SJCRH30 (cell line): ENCODE measurements at places on chromosomes 3 and 15. TPM values are rescaled to one million over a fixed set of nuclear protein-coding genes. Genes with fewer than 3 reads are reported as not detected.
A peak's percentile ranks its signal among the peaks of the same experiment; 100 is the strongest.

The RFT1 gene
- total RNA-seq, result 20.6 and 22.0 TPM in 2 replicates

The HRH1 gene
- total RNA-seq, result 0.04 TPM in 1 of 2 replicates, not detected in the other

The ITIH1 gene
- total RNA-seq, result 0.04 TPM in 1 of 2 replicates, not detected in the other

The WHAMM gene
- total RNA-seq, result 3.4 and 5.2 TPM in 2 replicates

The SUCLG2 gene
- 13.9 and 15.2 TPM in 2 replicates for total RNA-seq

The ZPLD1 gene
- total RNA-seq, result 0.14 and 0.15 TPM in 2 replicates

The C2CD4A gene
- 0.04 and 0.10 TPM in 2 replicates for total RNA-seq

The SNTN gene
- total RNA-seq, result not detected in 2 replicates

- no peaks in the 10 kb centered on the region for H3K36me3 ChIP-seq
- DNase-seq, result no peak
- H3K27ac ChIP-seq, result no peak overlapping the region
- peaks cover 6% of the 10 kb centered on the region; the same call in 1 of the 2 replicates for H3K4me1 ChIP-seq
These were observed 60.9 kb downstream of the NOX5 start for GRCh38 chr15:69075440-69075839.

DNA sequence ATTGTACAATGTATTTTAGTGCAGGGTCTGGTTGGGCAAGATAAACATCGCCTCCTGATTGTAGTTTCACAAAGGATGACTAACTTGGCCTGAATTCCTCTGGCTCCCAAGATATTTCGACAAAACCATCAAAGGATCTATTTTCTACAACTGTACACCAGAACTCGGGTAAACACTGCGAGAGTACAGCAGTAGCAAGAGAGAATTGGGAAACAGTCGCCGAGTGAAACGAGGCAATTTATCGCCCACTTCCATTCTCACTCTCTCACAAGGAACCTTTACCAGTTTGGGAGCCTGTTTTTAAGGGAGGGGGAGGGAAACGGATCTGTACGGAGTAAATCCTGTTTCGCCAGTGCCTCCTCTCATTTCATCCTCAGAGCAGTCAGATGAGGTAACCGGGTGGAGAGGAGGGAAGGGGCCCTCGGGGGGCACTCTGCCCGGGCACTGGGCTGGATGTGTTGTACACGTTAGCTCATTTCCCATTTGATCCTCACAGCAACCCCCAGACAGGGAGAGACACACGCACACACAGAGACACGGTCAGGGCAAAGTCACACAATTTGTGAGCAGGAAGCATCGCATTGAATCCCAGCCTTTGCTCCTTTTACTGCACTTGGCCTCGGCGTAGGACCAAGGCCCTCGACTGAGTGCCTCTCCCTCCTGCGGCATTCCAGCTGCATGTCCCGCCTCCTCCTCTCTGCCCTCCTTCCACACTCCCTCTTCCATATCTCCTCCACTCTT is 120.1 kb downstream of the LIPC start:
- H3K27me3 ChIP-seq, result no peaks in the 10 kb centered on the region
- DNase-seq, result peak; percentile 47
- H3K36me3 ChIP-seq, result no peaks in the 10 kb centered on the region
- H3K27ac ChIP-seq, result peak overlapping the region; percentile 66
- H3K4me1 ChIP-seq, result peaks cover 46% of the 10 kb centered on the region

DNA sequence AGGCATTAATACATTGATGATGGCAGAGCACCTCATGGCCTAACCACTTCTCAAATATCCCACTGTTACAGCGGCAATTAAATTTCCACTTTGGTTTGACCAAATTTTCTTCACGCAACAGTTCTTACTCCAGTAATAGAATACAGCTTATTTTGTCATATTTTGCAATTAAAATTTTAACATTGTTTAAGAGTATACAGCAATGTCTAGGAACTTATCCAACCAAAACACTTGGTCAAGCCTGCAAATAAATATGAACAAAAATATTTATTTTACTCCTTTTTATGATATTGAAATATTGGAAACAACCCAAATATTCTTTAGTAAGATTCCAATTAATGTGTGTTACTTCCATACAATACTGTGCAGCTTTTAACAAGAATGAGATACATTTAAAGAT is 45.3 kb upstream of the C3orf80 start:
- no peak overlapping the region for H3K4me3 ChIP-seq
- H3K27ac ChIP-seq, result no peak overlapping the region
- H3K4me1 ChIP-seq, result no peaks in the 10 kb centered on the region
- no peaks in the 10 kb centered on the region for H3K27me3 ChIP-seq
- DNase-seq, result no peak

- no peak overlapping the region for H3K4me3 ChIP-seq
- H3K4me1 ChIP-seq, result peaks cover 9% of the 10 kb centered on the region; the same call in 1 of the 2 replicates
- DNase-seq, result peak; percentile 74
- no peak overlapping the region for H3K27ac ChIP-seq
These were observed 161.3 kb upstream of the TLE3 start for GRCh38 chr15:70259028-70259424.

GRCh38 chr15:65759441-65759840 is 32.7 kb downstream of the DENND4A start:
- H3K27ac ChIP-seq, result no peak overlapping the region
- 0 out of 2 replicates have a peak, but pooled peaks cover 5% of the 10 kb centered on the region for H3K36me3 ChIP-seq
- no peaks in the 10 kb centered on the region for H3K27me3 ChIP-seq
- no peak overlapping the region for H3K4me3 ChIP-seq
- DNase-seq, result no peak
- no peaks in the 10 kb centered on the region for H3K4me1 ChIP-seq

DNA sequence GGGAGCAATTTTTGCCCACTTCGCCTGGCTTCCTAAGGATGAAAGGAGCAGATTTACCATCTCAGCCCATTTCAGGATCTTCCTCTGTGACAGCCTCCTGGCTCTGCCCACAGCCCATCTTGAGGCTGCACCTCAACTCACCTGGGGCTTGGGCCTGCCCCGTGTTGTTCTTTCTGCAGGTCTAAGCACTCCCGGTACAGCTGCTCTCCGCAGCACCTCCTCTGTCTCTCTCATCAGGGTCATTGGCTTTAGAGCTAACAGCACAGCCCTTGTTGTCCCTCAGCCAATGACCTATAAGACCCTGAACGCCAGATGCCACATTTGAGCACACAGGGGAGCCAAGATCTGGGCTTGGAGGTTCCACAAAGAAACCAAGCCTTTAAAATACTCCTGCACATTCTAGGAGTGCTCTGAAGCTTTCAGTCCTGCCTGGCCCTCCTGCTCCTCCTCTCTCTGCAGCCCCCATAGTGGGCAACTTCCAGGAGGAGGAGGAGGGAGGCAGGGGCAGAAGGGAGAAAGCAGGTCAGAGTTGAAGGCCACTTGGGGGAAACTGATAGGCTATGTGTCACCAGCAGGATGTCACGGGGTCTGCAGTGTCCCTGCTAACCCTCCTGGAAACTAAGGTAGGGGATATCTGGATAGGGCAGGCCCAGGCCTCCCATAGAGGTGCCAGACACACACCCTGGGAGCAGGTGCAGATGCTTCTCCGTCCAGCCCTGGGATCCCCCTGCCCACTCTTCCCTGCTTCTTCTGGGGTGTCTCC is 115.6 kb downstream of the ETFA start:
- H3K4me1 ChIP-seq, result peaks cover 20% of the 10 kb centered on the region
- H3K4me3 ChIP-seq, result no peak overlapping the region
- no peaks in the 10 kb centered on the region for H3K36me3 ChIP-seq
- no peaks in the 10 kb centered on the region for H3K27me3 ChIP-seq

DNA sequence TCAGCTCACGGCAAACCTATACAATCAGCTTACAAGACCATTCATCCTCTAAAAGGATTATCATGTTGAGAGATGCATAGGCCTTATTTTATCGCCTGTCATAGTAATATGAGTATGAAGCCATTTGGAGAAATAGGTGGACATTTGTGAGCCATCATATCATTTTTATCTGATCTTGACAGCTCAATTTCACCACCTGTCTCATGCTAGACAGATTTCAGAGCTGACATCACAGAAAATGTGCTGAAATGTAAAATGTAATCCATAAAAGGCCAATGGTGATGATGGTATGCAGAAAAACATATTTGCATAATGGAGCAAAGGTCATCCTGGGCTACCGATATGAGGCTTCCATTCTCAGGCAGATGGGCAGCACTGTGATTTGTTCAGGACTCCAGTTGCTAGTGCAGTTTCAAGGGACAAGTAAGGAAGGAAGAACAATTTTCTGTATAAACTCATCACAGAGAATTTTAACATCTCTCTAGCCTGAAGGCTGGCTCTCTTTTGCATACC is 221.5 kb downstream of the ULK4 start:
- no peaks in the 10 kb centered on the region for H3K36me3 ChIP-seq
- no peaks in the 10 kb centered on the region for H3K4me1 ChIP-seq
- H3K27ac ChIP-seq, result no peak overlapping the region
- no peaks in the 10 kb centered on the region for H3K27me3 ChIP-seq
- no peak overlapping the region for H3K4me3 ChIP-seq
- DNase-seq, result no peak

DNA sequence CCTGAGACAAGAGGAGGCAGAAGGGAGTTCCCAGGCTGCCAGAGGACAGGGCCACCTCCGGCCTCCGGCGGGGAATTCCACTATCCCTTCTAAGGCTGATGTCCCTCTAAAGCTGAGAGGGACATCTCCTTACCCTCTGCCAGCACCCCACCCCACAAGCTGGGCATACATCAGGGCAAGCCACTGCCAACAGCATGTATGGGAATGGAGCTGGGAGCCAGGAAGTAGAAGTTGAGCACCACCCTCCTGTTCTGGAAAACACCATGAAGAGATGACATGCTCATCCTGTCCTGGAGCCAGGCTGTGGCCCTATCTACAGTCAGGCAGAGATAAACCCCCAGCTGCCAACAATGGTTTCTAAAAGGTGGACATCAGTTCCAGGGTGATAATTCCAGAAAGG is 7.1 kb downstream of the PLCD1 start:
- H3K27ac ChIP-seq, result no peak overlapping the region
- H3K36me3 ChIP-seq, result no peaks in the 10 kb centered on the region
- DNase-seq, result no peak
- no peaks in the 10 kb centered on the region for H3K27me3 ChIP-seq
- no peak overlapping the region for H3K4me3 ChIP-seq
- H3K4me1 ChIP-seq, result peaks cover 5% of the 10 kb centered on the region; the same call in 1 of the 2 replicates

GRCh38 chr3:8759038-8759707 is 10.2 kb downstream of the OXTR start:
- H3K4me1 ChIP-seq, result peaks cover 22% of the 10 kb centered on the region
- H3K27me3 ChIP-seq, result no peaks in the 10 kb centered on the region
- peak overlapping the region; percentile 43 for H3K27ac ChIP-seq
- H3K4me3 ChIP-seq, result no peak overlapping the region
- 0 out of 2 replicates have a peak, but pooled peaks cover 2% of the 10 kb centered on the region for H3K36me3 ChIP-seq
- no peak for DNase-seq

DNA sequence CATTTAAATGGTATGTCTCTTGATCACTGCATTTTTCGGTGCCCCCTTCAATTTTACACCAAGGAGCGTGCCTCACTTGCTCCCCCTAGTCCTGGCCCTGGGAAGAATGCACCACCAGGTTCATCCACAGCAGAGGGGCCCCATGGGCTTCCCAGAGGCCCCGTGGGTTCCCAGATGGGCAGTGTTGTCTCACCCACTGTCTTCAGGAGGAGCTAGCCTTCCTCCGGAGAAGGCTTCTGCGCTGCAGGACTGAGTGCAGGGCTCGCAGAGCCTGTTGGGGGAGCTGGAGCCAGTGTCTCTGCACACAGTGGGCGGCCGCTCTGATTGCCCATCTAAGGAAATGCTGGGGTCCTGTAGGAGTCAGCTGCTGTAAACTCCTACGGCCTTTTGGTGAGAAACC is 45.9 kb downstream of the POLR2M start:
- H3K4me1 ChIP-seq, result no peaks in the 10 kb centered on the region
- no peak overlapping the region for H3K27ac ChIP-seq
- no peaks in the 10 kb centered on the region for H3K36me3 ChIP-seq
- no peak overlapping the region for H3K4me3 ChIP-seq

DNA sequence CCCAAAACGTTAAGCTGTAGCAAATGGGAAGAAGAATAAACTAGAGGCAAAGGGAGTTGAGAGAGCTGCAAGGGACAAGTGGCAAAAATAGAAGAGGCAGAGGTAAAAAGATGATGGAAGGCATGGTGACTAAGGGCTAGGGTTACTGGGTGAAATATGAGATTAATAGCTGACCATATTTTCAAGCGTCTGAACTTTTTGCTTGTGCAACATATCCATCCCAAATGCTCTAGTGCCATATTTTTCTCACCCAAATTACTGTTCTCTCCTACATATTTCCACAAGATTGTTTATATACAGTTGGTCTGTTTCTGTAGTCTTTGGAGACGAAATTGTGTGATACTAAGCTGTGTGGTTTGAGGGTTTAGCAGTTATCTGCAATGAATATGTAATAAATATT is 145.5 kb downstream of the GMNC start:
- no peaks in the 10 kb centered on the region for H3K27me3 ChIP-seq
- no peak overlapping the region for H3K27ac ChIP-seq
- DNase-seq, result no peak
- H3K4me3 ChIP-seq, result no peak overlapping the region
- peaks cover 9% of the 10 kb centered on the region for H3K4me1 ChIP-seq
- no peaks in the 10 kb centered on the region for H3K36me3 ChIP-seq

GRCh38 chr3:105824129-105824528 is 44.7 kb downstream of the CBLB start:
- peaks cover 19% of the 10 kb centered on the region for H3K4me1 ChIP-seq
- no peaks in the 10 kb centered on the region for H3K27me3 ChIP-seq
- no peak for DNase-seq
- no peaks in the 10 kb centered on the region for H3K36me3 ChIP-seq
- no peak overlapping the region for H3K27ac ChIP-seq

- no peaks in the 10 kb centered on the region for H3K4me1 ChIP-seq
- no peak for DNase-seq
- H3K36me3 ChIP-seq, result no peaks in the 10 kb centered on the region
- no peak overlapping the region for H3K27ac ChIP-seq
- H3K4me3 ChIP-seq, result no peak overlapping the region
These were observed 1212.3 kb upstream of the GBE1 start for GRCh38 chr3:82973791-82974190.

- H3K36me3 ChIP-seq, result no peaks in the 10 kb centered on the region
- H3K4me1 ChIP-seq, result peaks cover 4% of the 10 kb centered on the region; the same call in 1 of the 2 replicates
These were observed 29.4 kb downstream of the NR2F2 start for GRCh38 chr15:96359616-96360521.

- peak; percentile 22 for DNase-seq
- H3K27me3 ChIP-seq, result no peaks in the 10 kb centered on the region
- H3K27ac ChIP-seq, result no peak overlapping the region
These were observed 209.2 kb upstream of the ZPLD1 start for GRCh38 chr3:102225407-102226132.

- peaks cover 28% of the 10 kb centered on the region for H3K4me1 ChIP-seq
- H3K4me3 ChIP-seq, result peak overlapping the region; percentile 84
- no peaks in the 10 kb centered on the region for H3K27me3 ChIP-seq
- no peak for DNase-seq
These were observed 1.1 kb upstream of the PLXND1 start for GRCh38 chr3:129607391-129608068.

GRCh38 chr15:41631880-41632470 is 28.2 kb upstream of the MGA start:
- H3K27ac ChIP-seq, result no peak overlapping the region
- peaks cover 7% of the 10 kb centered on the region; the same call in 1 of the 2 replicates for H3K4me1 ChIP-seq
- no peak overlapping the region for H3K4me3 ChIP-seq
- no peaks in the 10 kb centered on the region for H3K36me3 ChIP-seq
- DNase-seq, result no peak
- H3K27me3 ChIP-seq, result no peaks in the 10 kb centered on the region

GRCh38 chr3:12470111-12470510 is 14.2 kb upstream of the TSEN2 start:
- H3K27ac ChIP-seq, result no peak overlapping the region
- H3K27me3 ChIP-seq, result no peaks in the 10 kb centered on the region
- no peaks in the 10 kb centered on the region for H3K36me3 ChIP-seq
- no peak for DNase-seq
- no peak overlapping the region for H3K4me3 ChIP-seq
